ENCODE measurements at places on chromosomes 1 and 21. TPM values are rescaled to one million over a fixed set of nuclear protein-coding genes. Genes with fewer than 3 reads are reported as not detected.

DNA sequence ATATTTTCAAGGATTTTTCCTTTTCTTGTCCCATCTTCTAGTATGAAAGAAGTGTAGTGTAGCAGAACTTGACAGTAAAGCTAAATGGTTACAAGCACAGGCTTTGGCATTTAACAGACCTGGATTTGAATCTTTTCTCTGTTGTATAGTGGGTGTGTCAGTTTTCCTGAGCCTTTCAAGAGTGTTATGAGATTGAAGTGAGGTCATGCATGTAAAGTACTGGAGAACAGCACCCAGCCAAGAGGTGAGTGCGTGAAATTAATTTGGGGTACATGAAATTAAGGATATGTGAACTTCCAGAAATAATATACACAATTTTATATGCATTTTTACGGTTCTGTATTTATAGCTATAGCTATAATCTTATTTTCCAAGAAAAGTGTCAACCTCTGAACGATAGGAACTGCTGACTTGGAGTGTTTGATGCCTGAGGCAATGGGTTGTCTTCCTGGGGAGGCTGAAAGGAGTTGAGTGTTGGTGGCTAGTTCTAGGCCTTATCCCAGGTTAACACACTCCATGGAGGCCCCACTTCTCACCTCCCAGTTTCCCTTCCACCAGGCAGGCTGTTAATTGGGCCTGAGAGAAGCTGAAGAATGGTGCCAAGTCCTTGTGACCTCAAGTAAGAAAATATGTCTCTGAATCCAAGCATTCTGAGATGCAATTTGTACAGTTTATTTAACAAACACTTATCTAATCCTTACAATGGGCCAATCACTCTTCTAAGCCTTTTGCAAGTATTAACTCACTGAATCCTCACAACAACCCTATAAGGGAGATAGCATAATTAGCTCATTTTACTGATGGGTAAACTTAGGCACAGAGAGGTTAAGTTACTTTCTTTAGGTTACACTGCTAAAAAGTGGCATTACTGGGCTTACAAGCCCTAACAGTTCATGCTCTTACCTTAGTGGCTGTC is 4.4 kb downstream of the ROR1 start:
- peaks cover 21% of the 10 kb centered on the region for H3K27me3 ChIP-seq
- H3K36me3 ChIP-seq: no peaks in the 10 kb centered on the region
- H3K4me3 ChIP-seq: no peak overlapping the region
- H3K4me1 ChIP-seq: peaks cover 32% of the 10 kb centered on the region
- peak overlapping the region; percentile 1 for H3K27ac ChIP-seq

GRCh38 chr1:244971552-244972216 is 107.3 kb upstream of the HNRNPU start:
- H3K27me3 ChIP-seq: no peaks in the 10 kb centered on the region
- DNase-seq: no peak

- no peak within 1 kb of the TSS for H3K27ac ChIP-seq
- peak; percentile 65 for DNase-seq
- H3K27me3 ChIP-seq: no peaks in the 10 kb centered on the region
- H3K4me1 ChIP-seq: peaks cover 11% of the 10 kb centered on the region
- no peaks in the 10 kb centered on the region for H3K36me3 ChIP-seq
Measured at GRCh38 chr21:36479415-36480402, at the start of gene CLDN14. Gene CLDN14, minus strand, starts transcription at chr21:36480122. Its CDS starts 18,427 bp downstream, at chr21:36461695.

DNA sequence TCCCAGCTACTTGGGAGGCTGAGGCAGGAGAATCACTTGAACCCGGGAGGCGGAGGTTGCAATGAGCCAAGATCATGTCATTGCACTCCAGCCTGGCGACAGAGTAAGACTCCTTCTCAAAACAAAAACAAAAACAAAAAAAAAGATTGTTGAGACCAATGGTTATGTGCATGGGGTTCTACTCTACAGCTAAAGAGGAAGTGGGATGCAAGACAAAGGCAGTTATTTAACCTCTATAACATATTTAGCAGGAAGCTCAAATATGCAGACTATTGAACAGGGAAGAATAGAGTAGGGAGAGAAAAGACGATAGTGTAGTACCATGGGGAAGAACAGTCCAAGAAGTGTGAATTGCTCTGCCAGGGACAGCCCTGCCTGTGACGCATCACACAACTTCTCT is 227.7 kb downstream of the SMYD3 start:
- no peak overlapping the region for H3K4me3 ChIP-seq
- no peak for DNase-seq
- no peaks in the 10 kb centered on the region for H3K27me3 ChIP-seq
- H3K27ac ChIP-seq: no peak overlapping the region

- H3K27ac ChIP-seq: peak overlapping the region; percentile 20
- H3K4me3 ChIP-seq: no peak overlapping the region
- H3K36me3 ChIP-seq: peaks cover 4% of the 10 kb centered on the region
- peaks cover 21% of the 10 kb centered on the region for H3K4me1 ChIP-seq
- no peaks in the 10 kb centered on the region for H3K27me3 ChIP-seq
Measured at GRCh38 chr1:70210820-70211219, 5.4 kb upstream of the LRRC40 start.

- no peaks in the 10 kb centered on the region for H3K27me3 ChIP-seq
- no peak overlapping the region for H3K27ac ChIP-seq
- DNase-seq: no peak
- peaks cover 2% of the 10 kb centered on the region for H3K4me1 ChIP-seq
- no peaks in the 10 kb centered on the region for H3K36me3 ChIP-seq
Measured at GRCh38 chr1:47803815-47804501, 193.2 kb downstream of the TRABD2B start.

DNA sequence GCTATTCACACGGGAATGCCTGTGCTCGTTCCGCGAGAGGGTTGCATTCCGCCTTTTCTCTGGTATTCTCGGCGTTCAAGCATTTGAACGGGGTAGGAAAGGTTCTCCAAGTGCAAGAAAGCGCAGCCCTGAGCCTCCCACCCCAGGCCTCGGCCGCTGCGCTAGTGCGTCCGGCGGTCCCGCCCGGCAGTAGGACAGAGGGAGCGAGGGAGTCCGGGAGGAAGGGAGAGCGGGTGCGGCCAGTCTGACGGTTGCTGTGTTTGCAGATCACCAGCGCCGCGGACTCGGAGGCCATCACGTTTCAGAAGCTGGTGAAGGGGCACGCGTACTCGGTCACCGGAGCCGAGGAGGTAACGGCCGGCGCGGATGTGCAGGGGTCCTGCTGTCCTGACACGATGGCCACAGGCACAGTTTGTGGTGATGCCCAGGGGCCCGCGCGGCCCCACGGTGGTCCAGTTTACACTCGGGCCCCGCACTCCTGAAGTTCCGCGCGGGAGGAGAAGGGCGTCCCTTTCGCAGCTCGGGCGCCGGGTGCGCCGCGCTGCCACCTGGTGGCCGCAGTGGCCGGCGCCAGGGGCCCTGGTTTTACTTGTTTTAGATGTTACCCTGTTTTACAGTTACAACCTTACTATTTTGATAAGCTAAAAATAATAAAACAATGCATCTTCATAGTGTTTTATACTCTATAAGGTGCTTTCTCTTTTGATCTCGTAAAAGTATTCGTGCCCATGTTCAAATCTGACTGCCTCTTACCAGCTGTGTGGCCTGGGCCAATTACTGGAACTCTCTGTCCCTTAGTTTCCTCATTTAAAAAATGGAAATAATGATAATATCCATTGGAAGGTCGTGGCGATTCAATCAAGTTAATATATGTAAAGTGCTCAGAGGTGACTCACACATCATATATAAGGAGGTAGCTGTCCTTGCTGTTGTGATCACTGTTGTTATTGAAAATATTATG is 36.7 kb downstream of the CAPN2 start:
- peak overlapping the region; percentile 83 for H3K27ac ChIP-seq
- H3K4me3 ChIP-seq: peak overlapping the region; percentile 50
- peak; percentile 78 for DNase-seq
- H3K4me1 ChIP-seq: peaks cover 22% of the 10 kb centered on the region
- peaks cover 76% of the 10 kb centered on the region for H3K36me3 ChIP-seq

GRCh38 chr1:33872683-33873082 is 8.8 kb downstream of the HMGB4 start:
- no peak overlapping the region for H3K27ac ChIP-seq
- no peaks in the 10 kb centered on the region for H3K36me3 ChIP-seq
- no peaks in the 10 kb centered on the region for H3K4me1 ChIP-seq
- H3K4me3 ChIP-seq: no peak overlapping the region

GRCh38 chr21:14547834-14548513 is 1.9 kb upstream of the SAMSN1 start:
- H3K27me3 ChIP-seq: no peaks in the 10 kb centered on the region
- no peak overlapping the region for H3K4me3 ChIP-seq
- no peak for DNase-seq
- no peak overlapping the region for H3K27ac ChIP-seq

DNA sequence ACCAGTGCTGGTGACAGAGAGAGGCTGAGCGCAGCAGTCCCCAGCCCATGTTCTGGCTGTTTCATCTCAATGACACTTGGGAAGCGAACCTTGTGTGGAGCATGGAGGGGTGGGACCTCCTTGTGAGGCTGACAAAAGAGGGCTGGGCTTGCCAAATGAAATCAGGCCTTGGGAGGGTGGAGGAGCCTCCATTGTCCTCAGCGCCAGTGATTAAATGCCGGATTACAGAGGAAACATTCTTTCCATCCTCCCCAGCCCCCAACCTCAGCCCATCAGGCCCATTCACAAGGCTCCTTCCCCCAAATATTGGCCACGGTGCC is 63.3 kb upstream of the PAXBP1 start:
- H3K27me3 ChIP-seq: peaks cover 15% of the 10 kb centered on the region
- H3K4me3 ChIP-seq: no peak overlapping the region
- no peak overlapping the region for H3K27ac ChIP-seq
- H3K36me3 ChIP-seq: no peaks in the 10 kb centered on the region

DNA sequence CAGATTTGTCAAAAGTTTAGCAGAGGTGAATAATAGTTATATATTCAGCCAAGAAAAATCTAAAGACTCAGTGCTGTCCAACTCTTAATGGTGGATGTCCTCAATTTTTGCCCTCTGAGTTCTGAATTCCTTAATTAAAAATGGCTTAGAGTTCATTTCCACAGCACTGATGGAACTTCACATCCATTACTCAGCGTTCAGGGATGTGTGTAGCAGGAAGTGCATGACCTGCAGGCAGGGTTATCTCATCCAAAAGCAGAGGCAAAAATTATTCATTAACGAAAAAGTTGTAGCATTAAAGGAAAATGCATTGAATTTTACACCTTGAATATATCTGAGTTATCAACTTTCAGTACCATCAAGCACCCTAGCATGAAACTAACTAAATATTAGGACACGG is 96.7 kb downstream of the ZP4 start:
- H3K27ac ChIP-seq: no peak overlapping the region
- no peaks in the 10 kb centered on the region for H3K27me3 ChIP-seq
- DNase-seq: no peak
- H3K4me1 ChIP-seq: no peaks in the 10 kb centered on the region
- H3K4me3 ChIP-seq: no peak overlapping the region
- H3K36me3 ChIP-seq: no peaks in the 10 kb centered on the region

- H3K4me1 ChIP-seq: no peaks in the 10 kb centered on the region
- peaks cover 92% of the 10 kb centered on the region for H3K36me3 ChIP-seq
- peak; percentile 45 for DNase-seq
- no peak overlapping the region for H3K4me3 ChIP-seq
- no peaks in the 10 kb centered on the region for H3K27me3 ChIP-seq
Measured at GRCh38 chr1:32372149-32372756, 9.9 kb downstream of the TSSK3 start.

DNA sequence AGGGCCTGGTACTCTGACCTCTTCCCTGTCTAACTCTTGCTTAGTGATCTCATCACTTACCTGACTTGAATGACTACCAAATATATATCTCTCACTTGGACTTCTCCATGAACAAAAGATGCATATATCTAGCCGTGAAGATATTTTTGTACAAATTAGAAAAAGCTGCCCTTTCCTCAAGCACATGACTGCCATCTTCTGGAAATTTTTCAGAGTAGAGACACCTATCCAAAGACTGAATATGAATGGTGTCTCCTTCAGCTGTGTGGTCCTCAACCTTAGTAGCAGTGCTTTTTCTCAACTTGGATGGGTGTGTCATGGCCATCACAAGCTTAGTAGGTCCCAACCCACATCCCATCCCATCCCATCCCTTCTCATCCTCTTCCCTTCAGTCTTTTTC is 142.3 kb downstream of the DNM3 start:
- H3K36me3 ChIP-seq: no peaks in the 10 kb centered on the region
- no peaks in the 10 kb centered on the region for H3K27me3 ChIP-seq
- no peak overlapping the region for H3K27ac ChIP-seq

DNA sequence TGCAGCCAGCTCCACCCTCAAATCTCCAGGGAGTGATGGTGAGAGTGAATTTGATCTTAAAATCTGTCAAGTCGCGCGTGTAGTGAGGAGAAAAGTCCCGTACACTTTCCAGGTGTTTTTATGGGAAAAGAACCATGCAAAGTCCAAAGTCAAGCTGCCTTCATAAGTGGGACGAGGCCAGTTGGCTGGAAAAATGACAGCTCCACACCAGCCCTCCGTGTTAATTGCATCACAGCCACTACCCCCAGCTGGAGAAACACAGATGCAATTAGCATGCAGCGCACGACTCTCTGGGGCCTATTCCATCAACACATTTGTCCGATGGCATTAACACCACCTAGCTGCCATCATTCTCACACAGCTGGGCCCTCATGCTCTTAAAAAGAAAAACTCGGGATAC is 68.4 kb downstream of the KLHDC7A start:
- no peak overlapping the region for H3K4me3 ChIP-seq
- no peak for DNase-seq
- H3K4me1 ChIP-seq: no peaks in the 10 kb centered on the region
- H3K27ac ChIP-seq: no peak overlapping the region
- H3K27me3 ChIP-seq: no peaks in the 10 kb centered on the region

DNA sequence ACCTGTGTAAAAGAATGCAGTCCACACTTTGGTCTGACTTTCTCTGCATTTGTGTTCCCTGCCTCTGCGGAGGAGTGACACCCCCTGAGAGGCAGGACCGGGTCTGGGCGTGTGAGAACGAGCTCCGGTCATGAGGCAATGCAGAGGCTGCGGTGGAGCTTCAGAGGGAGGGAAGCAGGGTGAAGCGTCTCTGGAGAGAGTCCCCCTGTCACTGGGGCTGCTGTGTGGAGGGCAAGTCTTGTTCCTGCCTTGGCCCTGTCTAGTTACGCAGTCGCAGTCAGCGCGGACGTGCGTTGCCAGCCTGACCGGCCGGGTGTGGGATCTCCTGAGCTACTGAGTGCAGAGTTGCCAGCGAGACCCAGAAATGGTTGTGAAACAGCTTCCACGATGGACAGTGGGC is 48.5 kb downstream of the BACE2 start:
- no peaks in the 10 kb centered on the region for H3K27me3 ChIP-seq
- no peak overlapping the region for H3K4me3 ChIP-seq
- no peak for DNase-seq
- no peak overlapping the region for H3K27ac ChIP-seq
- H3K4me1 ChIP-seq: peaks cover 34% of the 10 kb centered on the region
- H3K36me3 ChIP-seq: peaks cover 34% of the 10 kb centered on the region

GRCh38 chr21:36027347-36027746 is 33.0 kb downstream of the SETD4 start:
- H3K4me1 ChIP-seq: peaks cover 28% of the 10 kb centered on the region
- no peak overlapping the region for H3K27ac ChIP-seq
- peak; percentile 34 for DNase-seq
- H3K36me3 ChIP-seq: no peaks in the 10 kb centered on the region

GRCh38 chr1:71577451-71578131 is 496.8 kb upstream of the ZRANB2 start:
- no peaks in the 10 kb centered on the region for H3K36me3 ChIP-seq
- H3K4me3 ChIP-seq: no peak overlapping the region
- H3K27ac ChIP-seq: no peak overlapping the region
- H3K27me3 ChIP-seq: no peaks in the 10 kb centered on the region

TRIM63 gene
- total RNA-seq: not detected

SPRR2G gene
- not detected for total RNA-seq

LRRC3 gene
- 1.2 TPM for total RNA-seq

STXBP3 gene
- 11.7 TPM for total RNA-seq

AMPD1 gene
- total RNA-seq: not detected

FLG2 gene
- not detected for total RNA-seq

GCSAML gene
- not detected for total RNA-seq

CLCN6 gene
- 14.9 TPM for total RNA-seq

OR2T35 gene
- not detected for total RNA-seq

CFAP74 gene
- total RNA-seq: under 0.01 TPM
